ENCODE measurements at places on chromosomes 6 and 20. TPM values are rescaled to one million over a fixed set of nuclear protein-coding genes. Genes with fewer than 3 reads are reported as not detected.

RBBP8NL gene
- total RNA-seq = 2.4 TPM

EPM2A gene
- total RNA-seq = 6.7 TPM

SIRT5 gene
- total RNA-seq = 11.7 TPM

TRIM10 gene
- not detected for total RNA-seq

BPI gene
- not detected for total RNA-seq

C4A gene
- 2.2 TPM for total RNA-seq

VSX1 gene
- not detected for total RNA-seq

FAM209B gene
- total RNA-seq = not detected

ARMC12 gene
- 0.65 TPM for total RNA-seq

TNXB gene
- total RNA-seq = 255 TPM

PTCHD4 gene
- 17.7 TPM for total RNA-seq

PCK1 gene
- total RNA-seq = not detected

AGER gene
- 5.7 TPM for total RNA-seq

ENPP5 gene
- total RNA-seq = 1.2 TPM

IGF2R gene
- 85.2 TPM for total RNA-seq

CST3 gene
- total RNA-seq = 104 TPM

TMEM14B gene
- 71.1 TPM for total RNA-seq

VIP gene
- not detected for total RNA-seq

CLPSL2 gene
- not detected for total RNA-seq

DDX43 gene
- total RNA-seq = 1.6 TPM

ENPP1 gene
- total RNA-seq = 339 TPM

SAYSD1 gene
- 17.3 TPM for total RNA-seq

TP53TG5 gene
- total RNA-seq = not detected

ADGRF4 gene
- 24.8 TPM for total RNA-seq

SIM1 gene
- total RNA-seq = 8.6 TPM

ELOVL2 gene
- not detected for total RNA-seq

SCRT2 gene
- total RNA-seq = not detected

THBD gene
- total RNA-seq = 67.1 TPM

SAMD5 gene
- total RNA-seq = under 0.01 TPM

PTPRT gene
- total RNA-seq = 0.22 TPM

OR2J3 gene
- not detected for total RNA-seq

GINS1 gene
- 7.7 TPM for total RNA-seq

OLIG3 gene
- not detected for total RNA-seq

IMPG1 gene
- total RNA-seq = not detected

DST gene
- total RNA-seq = 640 TPM

NRSN1 gene
- total RNA-seq = not detected

LY86 gene
- not detected for total RNA-seq

GTSF1L gene
- not detected for total RNA-seq

HTR1E gene
- total RNA-seq = under 0.01 TPM

PRR3 gene
- total RNA-seq = 6.1 TPM

SF3B5 gene
- total RNA-seq = 86.0 TPM

HLA-DOA gene
- not detected for total RNA-seq

Data from placental epithelial cell (primary cell).